SK-N-MC (cell line): ENCODE measurements at places on chromosomes 4 and X.

- no peak for DNase-seq
These were observed 1469.0 kb downstream of the PCDH7 start for GRCh38 chr4:32189130-32189529.

GRCh38 chrX:115226929-115227328, 7.0 kb downstream of the LRCH2 start:
- DNase-seq = no peak

DNA sequence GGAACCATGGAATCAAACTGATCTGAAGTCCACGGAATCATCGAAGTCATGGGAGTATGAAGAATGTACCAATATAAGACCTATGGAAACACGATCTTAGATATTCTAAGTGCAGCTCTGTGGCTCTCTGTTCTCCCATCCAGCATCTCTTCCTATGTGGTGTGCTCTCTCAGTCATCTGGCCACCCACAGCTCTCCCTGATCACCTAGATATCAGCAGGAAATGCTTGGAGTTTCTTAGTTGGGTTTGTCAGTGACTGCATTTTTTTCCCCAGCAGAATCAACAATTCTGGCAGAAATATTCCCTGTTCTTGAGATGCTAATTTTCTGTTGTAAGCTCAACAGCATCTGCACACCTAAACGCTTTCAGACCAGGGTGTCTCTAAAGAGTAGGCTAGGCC, 94.1 kb downstream of the GC start:
- DNase-seq = no peak

DNA sequence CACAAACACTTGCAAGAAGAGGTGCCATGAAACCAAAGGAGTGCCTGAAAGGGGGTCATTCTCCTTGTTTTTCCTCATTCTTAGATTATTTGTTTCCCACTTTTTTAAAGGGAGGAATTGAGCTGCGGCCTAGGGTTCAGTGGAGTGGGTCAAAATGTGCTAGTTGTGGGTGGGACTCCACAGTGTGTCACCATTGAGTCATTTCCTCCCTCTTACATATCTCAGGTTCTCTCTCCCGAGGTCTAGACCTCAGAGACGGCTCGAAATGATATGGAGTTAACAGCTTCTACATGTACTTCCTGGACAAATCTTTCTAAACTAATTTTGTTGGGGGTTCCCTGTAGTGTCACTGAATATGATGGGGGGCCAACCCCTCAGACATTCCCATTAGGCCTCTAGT, 328.4 kb upstream of the SPANXN1 start:
- DNase-seq = no peak

GRCh38 chr4:33566649-33567048, 2677.7 kb downstream of the ARAP2 start:
- DNase-seq = no peak

DNA sequence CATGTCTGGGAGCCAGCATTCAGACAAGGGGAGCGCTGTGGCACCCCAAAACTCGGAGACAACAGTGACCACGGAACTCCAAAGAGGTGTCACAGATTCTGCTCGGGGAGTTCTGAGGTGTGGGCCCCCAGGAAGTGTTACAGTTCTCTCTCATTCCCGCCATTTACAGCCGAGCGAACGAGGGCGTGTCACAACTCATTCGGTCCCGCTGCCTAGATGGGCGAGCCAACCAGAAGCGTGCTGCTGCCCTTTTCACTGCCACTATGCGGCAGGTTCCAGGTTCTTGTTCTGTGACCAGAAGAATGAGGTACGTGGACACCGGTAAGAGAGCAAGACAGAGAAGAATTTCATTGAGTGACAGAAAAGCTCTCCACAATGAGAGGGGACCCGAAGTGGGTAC, 1370.6 kb upstream of the AGA start:
- DNase-seq = no peak

DNA sequence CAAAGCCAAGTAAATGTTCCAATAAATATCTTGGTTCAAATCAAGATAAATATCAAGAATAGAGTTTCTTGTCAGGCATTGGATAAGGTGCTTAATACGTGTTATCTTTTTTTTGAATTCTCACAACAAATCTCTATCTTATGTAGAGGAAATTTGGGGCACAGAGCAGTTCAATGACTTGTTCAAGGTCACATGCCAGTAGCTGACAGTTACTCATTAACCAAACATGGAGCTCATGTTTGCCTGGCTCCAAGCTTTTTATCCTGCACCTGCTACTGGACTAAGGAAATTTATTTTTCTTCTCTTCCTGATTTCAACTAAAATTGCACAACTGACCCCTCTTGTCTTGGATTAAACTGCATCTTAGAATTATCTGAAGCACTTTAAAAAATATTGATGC, 76.3 kb downstream of the ATP10D start:
- no peak for DNase-seq

DNA sequence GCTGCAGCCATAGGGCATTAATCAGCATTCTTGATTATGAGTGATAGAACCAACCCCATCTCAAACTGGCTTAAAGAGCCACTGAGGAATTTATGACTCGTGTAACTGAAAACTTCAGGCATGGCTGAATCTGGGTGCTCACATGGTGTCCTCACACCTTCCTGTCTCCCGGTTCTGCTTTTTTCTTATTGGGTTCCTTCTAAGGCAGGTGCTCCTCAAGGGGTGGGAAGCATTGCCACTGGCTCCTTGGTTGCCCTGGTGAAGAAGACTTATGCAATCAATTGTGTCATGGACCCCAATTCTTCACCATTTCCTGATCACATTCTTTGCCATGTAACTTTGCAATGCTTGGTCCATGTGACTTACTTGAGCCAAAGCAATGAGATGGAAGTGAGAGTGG, 4.3 kb upstream of the ZCCHC4 start:
- DNase-seq = no peak

DNA sequence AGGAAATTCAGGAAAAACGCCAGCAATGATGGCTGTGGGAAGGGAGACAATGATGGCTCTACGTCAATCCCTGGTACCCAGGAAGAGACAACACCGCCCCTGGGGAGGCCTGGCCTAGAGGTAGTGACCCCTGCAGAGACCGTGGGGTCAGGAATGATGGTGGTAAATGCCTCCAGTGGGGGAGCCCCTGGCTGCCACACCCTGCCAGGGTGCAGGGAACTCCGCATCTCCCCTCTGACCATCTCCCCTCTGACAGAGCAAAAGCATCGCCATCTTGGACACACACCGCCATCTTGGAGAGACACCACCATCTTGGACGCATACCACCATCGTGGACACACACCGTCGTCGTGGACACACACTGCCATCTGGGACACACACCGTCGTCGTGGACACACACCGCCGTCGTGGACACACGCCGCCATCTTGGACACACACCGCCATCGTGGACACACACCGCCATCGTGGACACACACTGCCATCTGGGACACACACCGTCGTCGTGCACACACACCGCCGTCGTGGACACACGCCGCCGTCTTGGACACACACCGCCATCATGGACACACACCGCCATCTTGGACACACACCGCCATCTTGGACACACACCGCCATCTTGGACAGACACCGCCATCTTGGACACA, 9.9 kb downstream of the ASMTL start:
- DNase-seq = no peak

DNA sequence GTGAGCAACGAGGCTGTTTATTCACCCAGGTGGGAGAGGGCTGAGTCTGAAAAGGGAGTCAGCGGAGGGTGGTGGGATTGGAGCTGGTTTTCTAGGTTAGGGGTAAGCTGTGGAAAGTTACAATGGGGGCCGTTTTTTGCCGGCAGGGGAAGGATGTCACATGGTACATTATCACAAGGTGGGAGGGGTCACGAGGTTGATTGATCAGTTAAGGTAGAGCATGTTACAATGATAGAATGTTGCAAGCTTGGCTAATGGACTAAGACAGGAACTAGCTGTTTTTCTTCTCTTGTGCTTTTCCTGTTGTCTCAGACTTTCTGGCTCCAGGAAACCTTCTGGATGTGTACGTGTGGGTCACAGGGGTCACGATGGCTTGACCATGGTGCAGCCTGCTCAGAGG, 536.3 kb upstream of the HTR2C start:
- DNase-seq = no peak

GRCh38 chr4:3292571-3293400, at the start of gene RGS12:
Gene RGS12, plus strand, starts transcription at chr4:3293021. Its CDS starts 23,150 bp downstream, at chr4:3316171.
- DNase-seq = peak; percentile 42

DNA sequence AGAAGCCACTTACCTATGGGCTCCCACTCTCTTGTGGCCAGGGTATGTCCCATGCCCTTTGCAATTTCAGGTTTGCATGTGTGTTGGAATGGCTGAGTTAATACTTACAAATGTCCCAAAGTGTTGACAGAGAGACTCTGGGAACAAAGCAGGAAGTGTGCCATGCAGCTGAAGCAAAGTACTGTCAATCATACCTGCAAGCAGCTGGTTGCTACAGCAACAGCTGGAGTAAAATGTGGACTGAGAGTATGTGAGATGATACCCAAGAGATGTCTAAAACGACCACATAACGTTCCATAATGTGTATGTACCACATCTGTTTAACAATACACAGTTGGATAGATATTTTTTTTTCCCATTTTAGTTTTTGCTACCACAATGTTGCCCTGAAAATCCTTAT, 82.8 kb upstream of the CAMK2D start:
- DNase-seq = no peak

GRCh38 chr4:145289403-145290076, 109.2 kb upstream of the OTUD4 start:
- DNase-seq = no peak

GRCh38 chr4:168880811-168881595, 129.1 kb downstream of the CBR4 start:
- no peak for DNase-seq

GRCh38 chrX:70171624-70172023, 5.7 kb upstream of the DGAT2L6 start:
- DNase-seq = no peak

DNA sequence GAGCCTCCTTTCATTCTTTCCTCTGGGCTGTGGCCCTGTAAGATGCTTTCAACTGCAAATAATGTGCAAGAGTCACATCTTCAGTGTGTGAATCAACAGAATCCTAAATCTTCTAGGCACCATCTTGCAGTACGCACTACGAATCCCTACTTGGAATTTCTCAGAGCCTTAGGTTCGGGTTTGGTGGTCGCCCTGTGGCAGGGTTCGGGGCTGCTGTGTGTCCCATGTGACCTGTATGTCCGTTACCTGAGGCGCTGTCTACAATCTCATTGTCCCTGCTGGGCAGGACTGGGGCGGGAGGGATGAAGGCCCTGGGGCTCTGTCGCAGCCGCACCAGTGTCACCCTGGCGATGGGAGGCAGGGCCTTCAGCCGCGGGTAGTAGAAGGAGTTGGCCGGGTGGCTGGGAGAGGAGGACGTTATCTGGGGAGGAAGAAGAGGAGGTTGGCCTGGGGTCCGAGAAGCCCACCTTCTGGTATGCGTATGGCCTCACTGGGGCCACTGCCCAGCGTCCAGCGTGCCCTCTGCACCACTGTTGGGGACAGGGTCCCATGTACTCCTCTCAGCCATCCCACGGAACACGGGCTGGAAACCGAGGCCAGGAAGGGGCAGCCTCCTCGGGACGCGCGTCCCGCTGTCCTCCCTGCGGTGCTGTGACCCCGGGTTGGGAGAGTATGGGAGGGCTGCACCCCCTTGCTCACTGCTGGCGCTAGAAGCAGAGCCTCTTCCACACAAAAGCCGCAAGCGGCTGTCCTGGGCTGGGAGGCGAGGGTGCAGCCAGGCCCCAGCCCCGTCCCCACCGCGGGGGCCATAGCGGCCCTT, 2.0 kb downstream of the SPON2 start:
- no peak for DNase-seq

DNA sequence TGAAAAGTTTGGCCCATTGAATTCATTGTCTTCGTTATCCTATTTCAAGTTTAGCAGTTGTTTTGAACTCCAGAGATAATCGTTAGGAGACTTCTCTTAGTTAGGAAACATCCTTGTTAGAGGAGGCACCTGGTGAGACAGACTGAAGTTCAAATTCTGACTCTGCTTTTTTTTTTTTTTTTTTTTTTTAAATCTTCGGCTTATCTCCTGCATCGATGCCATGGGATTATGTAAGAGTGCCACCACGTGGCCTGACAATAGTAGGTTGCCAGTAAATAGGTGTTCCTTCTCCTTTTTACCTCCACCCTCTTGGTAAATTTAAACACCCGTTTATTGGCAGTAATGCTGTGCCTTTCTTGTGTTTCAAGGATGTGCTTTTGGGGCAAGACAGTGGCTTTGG, 149.3 kb downstream of the SOWAHB start:
- no peak for DNase-seq

- no peak for DNase-seq
These were observed 23.2 kb downstream of the PRPS2 start for GRCh38 chrX:12814420-12814819.

DNA sequence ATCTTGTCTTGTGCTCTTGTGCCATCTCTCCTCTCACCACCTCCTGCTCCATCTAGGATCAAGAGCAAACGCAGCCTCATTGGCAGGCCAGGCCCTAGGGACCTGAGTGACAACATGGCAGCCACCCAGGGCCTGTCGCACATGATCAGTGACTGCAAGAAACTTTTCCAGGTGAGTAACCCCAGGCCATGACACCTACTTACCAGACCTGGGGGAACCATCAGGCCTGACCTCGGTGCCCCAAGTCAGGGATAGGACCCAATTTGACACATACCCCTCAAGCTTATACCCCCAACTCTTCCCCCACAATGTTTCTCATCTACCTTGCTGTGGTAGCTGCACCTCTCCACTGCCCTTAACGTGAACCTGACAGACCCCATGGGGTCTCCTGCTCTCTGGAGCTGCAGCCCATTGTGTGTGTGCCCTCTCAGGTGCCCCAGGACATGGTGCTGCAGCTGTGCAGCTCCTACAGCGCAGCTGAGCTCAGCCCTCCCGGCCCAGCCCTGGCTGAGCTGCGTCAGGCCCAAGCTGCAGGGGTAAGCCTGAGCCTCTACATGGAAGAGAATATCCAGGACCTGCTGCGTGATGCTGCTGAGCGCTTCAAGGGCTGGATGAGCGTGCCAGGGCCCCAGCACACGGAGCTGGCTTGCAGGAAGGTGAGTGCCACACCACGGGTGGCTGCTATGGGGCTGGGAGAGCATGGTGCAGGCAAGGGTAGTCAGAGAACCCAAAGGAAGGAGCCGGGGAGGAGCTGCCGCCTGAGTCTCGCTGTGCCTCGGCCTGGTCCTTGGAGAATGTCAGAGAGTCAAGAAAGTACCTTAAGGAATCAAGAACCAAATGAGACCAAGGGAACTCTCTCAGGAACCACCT, 74.8 kb downstream of the STARD8 start:
- DNase-seq = no peak

DNA sequence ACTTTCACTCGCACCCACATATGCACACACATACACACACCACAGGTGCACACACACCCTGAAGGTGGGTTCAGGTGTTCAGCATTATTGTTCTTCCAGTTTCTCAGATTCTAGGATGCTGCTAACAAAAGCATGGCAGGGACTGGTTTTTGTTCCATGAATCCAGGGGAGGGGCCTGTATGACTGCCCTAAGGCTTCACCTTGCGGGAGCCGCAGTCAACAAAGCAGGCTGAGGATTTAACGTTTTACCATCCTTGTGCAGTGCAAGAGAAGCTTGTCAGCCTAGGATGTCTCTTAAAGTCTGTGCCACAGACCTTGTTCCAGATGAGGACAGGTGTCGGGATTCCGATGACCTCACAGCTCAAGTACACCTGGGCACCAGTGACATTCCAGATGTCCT, 61.8 kb downstream of the POLR2B start:
- DNase-seq = no peak

GRCh38 chrX:150007356-150007755, 69.1 kb upstream of the EOLA2 start:
- no peak for DNase-seq

GRCh38 chrX:40150503-40150902, 52.7 kb upstream of the BCOR start:
- no peak for DNase-seq

GRCh38 chr4:17168571-17168970, 270.1 kb upstream of the LDB2 start:
- no peak for DNase-seq
